ENCODE measurements at places on chromosomes 4 and X. TPM values are rescaled to one million over a fixed set of nuclear protein-coding genes. Genes with fewer than 3 reads are reported as not detected.
A peak's percentile ranks its signal among the peaks of the same experiment; 100 is the strongest.

The TLR10 gene
- not detected for total RNA-seq

The CSAG1 gene
- total RNA-seq, result not detected

- no peak for DNase-seq
Observed at GRCh38 chr4:102553982-102554381, 52.8 kb downstream of the NFKB1 start.

- DNase-seq, result no peak
Observed at GRCh38 chrX:12378706-12379105, 240.4 kb downstream of the FRMPD4 start.

The SLC4A4 gene
- total RNA-seq, result 1.1 TPM

GRCh38 chr4:66023061-66023460 lies 352.8 kb upstream of the EPHA5 start:
- DNase-seq, result no peak

The SORBS2 gene
- 17.4 TPM for total RNA-seq

DNA sequence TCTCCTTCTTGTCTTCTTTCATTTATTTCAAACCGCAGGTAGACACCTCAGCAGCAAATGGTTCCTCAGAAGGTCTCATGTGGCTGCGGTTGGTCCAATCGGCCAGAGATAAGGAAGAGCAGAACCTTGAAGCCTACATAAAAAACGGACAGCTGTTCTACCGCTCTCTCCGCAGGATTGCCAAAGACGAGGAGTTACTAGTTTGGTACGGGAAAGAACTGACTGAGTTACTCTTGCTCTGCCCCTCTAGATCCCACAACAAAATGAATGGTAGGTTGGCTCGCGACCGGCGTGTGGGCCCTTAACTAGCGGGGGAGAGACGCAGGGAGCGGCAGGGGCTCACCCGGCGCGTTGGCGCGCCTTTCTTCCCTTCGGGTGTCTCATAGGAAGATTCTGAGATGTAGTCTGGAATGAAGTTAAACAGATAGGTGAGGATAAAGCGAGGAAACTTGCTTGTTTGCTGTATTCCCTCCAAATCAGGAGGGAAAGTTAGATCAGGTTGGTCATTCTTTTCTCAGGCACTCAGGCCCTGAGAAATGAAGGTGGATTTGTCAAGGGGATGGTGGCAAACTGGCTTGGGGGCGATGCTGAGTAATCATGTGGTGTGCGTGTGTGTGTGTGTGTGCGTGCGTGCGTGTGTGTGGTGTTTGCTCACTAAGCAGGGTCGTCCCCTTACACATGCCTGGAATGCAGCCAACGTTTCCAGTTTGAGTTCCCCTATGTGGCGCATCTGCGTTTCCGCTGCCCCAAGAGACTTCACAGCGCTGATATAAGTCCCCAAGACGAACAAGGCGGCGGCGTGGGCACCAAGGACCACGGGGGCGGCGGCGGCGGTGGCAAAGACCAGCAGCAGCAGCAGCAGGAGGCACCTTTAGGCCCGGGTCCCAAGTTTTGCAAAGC lies 4.2 kb downstream of the PRDM8 start:
- peak; percentile 22 for DNase-seq

GRCh38 chr4:73341454-73341853 lies 62.6 kb upstream of the ALB start:
- peak; percentile 16 for DNase-seq

GRCh38 chr4:108744307-108744706 lies 18.5 kb downstream of the ETNPPL start:
- no peak for DNase-seq

The NUDT9 gene
- total RNA-seq, result 30.0 TPM

DNA sequence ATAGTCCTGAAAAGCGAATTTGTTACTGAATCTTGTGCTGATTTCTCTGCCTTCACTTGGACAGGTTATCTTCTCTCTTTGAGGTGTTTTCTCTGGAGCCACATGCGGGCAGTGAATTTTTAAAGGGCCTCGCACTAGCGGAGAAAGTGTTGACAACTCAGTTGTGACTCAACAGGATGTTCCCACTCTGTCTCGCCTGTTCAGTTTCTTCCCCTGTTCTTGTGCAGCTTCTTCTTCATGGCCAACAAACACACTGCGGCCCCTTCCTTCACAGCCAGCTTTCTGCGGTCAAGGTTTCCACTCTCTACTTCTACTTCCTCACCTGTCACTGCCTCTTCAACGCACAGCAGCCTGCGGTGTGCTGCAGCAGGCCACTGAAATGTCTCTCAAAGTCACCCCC lies 1.1 kb upstream of the SHROOM4 start:
- DNase-seq, result no peak

The F8 gene
- total RNA-seq, result 15.5 TPM

DNA sequence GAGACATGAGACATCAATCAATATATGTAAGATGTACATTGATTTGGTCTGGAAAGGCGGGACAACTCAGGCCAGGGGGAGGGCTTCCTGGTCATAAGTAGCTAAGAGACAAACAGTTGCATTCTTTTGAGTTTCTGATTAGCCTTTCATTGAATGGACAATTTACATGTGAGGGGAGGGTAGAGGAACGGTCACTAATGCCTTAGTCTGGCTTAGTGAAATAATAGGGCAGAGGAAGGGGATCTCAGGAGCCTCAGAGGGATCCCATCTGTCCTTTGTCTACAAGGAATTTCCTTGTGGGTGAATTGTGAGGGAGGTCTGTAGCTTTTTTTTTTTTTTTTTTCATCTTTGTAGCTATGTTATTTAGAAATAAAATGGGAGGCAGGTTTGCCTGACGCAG lies 88.3 kb downstream of the GK start:
- DNase-seq, result no peak

- DNase-seq, result no peak
Observed at GRCh38 chr4:152255437-152255836, 280.5 kb downstream of the FBXW7 start.

DNA sequence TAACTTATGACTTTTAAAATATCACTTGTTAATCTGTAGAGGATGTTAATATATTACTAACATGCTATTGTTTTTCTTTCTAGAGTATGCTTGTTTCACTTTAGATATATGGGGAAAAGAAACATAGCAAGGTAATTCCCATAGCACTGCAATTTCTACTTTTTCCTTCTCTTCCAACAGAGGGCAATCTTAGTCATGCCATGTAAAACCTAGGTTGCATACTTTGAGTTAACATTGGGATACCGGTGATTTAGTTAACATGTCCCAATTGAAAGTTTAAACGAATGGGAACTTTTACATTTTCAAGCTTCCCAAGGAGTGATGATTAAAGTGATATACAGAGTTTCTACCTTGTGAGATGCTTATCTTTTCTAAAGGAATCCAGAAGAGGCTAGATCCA lies 89.4 kb upstream of the IL13RA1 start:
- no peak for DNase-seq

DNA sequence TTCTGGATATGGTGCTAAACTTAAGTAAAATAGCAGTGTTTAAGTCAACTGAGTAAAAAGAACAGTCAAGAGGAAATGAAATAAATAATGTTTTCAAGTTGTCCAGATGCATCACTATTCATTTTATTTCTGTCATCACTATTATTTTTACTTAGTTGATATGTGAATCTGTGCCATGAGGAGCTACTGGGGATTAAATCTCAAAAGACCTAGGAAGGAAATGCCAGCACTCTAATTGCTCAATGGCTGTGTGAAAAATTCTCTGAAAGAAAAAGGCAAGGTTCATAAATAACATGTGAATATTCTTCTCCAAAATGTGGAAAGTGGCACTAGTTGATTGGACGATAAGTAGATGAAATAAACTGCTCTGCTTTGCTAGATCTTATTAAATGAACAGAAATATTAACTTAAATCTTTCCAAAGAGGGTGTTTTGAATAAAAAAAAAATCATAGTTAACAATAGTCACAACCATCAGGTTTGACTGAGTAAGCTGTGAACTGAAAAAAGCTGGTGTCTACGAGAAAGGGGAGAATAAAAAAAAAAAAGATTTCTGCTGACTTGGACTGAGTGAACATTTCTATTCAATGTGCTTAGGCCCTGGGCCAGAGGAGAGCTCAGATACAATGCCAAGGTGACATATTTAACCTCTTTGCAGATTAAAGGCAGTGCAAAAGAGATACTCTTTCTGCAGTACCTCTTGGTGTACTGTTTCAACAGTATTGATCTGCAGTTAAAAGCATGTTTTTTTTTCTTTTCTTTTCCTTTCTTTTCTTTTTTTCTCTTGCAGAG lies 1.6 kb downstream of the SPARCL1 start:
- no peak for DNase-seq

- no peak for DNase-seq
Observed at GRCh38 chr4:26764231-26764630, 96.4 kb upstream of the STIM2 start.

GRCh38 chr4:99300934-99301333 lies 10.1 kb upstream of the ADH1A start:
- DNase-seq, result peak; percentile 87

GRCh38 chr4:174505892-174506291 lies 16.4 kb downstream of the HPGD start:
- no peak for DNase-seq

The UGT2A1 gene
- total RNA-seq, result not detected

- DNase-seq, result no peak
Observed at GRCh38 chr4:8044699-8045098, 105.0 kb upstream of the AFAP1 start.

DNA sequence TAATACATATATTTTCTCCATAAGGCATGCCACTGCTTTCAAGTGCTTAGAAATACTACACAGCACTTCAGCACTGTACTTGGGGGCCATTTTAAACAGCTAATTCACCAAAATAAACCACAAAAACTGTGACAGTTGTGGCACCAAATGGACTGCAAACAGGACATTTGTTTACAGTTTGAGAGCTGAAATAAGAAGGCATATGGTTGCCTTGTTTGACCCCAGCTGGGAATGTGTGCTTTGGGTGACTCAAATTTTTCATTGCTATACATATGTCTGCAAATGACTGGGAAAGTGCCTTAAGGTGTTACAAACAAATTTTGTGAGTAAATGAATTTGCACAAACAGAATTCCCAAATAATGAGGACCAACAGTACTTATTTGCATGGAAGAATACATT lies 124.2 kb downstream of the BANK1 start:
- no peak for DNase-seq

- DNase-seq, result no peak
Observed at GRCh38 chr4:141376769-141377168, 156.1 kb downstream of the ZNF330 start.

DNA sequence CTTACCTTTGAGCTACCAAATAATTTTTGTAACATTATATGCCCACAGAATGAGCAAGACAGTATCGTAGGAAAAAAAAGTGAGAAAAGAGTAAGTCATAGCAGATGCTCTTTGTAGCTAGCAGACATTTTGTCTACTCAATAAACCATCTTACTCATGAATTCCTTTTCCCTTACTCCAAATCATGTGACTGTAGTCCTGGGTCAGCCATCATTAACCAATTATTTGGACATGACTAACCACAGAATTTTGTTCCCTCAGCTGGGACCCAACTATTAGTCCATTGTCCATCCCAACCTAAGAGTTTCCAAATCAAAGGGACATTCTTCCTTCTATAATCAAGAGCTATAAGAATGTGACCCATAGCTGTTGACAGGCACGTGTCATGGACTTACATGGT lies 11.4 kb downstream of the UBE2D3 start:
- DNase-seq, result no peak

DNA sequence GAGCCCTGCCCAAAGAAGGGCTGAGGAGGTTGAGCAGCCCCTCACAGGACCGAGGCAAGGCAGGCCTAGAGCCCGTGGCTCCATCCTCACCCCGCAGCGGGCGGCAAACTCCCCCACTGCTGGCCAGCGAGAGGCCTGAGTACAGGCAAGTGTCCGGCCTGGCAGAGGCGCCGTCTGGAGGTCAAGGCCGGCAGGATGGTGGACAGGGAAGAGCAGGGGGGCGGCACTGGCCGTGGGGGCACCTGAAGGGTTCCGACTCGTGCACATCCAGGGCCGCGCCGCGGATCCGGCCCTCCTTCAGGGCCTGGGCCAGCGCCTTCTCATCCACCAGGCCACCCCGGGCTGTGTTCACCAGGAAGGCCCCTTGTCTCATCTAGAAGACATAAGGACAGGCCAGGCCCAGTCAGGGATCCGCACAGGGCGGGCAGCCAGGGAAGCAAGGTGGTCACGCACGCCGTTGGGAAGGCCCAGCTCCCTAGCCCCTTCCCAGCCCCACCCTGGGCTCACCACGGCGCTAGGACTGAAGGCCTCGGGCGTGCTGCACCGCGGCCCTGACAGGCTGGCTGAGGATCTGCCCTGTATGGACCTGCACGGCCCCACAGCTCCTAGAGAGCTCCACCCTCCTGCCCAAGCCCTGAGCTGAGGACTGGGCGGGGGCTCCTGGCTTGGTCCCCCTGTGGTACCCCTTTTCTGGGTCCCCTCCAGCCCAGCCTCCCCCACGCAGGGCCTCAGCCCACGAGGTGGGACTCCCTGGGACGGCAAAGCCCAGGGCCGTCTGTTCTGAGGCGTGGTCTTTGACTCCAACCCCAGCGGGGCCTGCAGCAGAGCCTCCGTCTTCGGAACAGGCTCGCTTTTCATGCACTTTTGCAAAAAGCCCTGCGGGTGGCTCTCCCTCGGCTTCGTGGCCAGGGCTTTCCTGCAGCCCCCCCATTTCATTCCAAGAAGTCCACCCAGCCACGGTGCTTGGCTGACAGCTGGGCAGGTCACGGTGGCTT lies 34.5 kb downstream of the CTBP1 start:
- DNase-seq, result peak; percentile 37

GRCh38 chrX:150410513-150410912 lies 47.4 kb downstream of the MAMLD1 start:
- DNase-seq, result no peak

- no peak for DNase-seq
Observed at GRCh38 chrX:148609515-148610327, 109.3 kb downstream of the AFF2 start.
